Fibroblast of skin of scalp (primary cell): ENCODE measurements at places on chromosomes 3 and 15.

GRCh38 chr3:40872258-40872920 lies 326.9 kb upstream of the CTNNB1 start:
- no peak for DNase-seq

DNA sequence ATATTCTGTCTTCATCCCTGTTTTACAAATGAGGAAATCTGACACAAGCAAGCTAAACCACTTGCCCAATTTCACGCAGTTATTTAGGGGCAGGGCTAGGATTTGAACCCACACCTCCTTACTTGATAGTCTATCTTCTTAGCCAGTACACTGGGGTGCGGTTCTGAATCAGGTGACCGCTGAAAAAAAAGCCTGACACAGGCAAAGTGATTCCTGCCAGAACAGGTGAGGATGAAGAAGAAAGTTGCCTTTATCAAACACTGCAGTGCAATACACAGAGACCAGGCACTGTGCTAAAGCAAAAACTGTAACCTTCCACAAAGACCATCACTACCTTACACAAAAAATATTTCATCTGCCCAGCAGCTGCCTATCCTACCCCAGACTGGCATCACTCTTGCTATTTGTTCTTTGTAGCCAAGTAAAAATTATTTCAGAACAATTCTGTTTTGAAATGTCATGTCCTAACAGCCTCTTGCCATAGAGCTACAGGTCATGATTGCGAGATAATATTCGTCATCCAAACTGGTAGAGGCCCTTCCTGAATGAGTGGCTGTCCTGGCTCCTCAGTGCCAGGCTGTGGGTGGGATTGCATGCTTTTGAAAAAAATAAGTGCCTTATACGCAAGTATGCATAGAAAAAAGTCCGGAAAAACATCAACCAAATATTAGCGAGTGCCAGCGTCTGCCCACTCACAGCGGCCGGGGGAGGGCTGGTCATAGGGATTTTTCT lies 142.3 kb upstream of the TPM1 start:
- DNase-seq: no peak

GRCh38 chr15:75817138-75817935 lies 25.9 kb upstream of the UBE2Q2 start:
- DNase-seq: peak; percentile 27

GRCh38 chr15:88568589-88568988 lies 22.1 kb upstream of the DET1 start:
- peak; percentile 61 for DNase-seq

GRCh38 chr3:130414457-130414856 lies 69.0 kb downstream of the COL6A5 start:
- DNase-seq: no peak

DNA sequence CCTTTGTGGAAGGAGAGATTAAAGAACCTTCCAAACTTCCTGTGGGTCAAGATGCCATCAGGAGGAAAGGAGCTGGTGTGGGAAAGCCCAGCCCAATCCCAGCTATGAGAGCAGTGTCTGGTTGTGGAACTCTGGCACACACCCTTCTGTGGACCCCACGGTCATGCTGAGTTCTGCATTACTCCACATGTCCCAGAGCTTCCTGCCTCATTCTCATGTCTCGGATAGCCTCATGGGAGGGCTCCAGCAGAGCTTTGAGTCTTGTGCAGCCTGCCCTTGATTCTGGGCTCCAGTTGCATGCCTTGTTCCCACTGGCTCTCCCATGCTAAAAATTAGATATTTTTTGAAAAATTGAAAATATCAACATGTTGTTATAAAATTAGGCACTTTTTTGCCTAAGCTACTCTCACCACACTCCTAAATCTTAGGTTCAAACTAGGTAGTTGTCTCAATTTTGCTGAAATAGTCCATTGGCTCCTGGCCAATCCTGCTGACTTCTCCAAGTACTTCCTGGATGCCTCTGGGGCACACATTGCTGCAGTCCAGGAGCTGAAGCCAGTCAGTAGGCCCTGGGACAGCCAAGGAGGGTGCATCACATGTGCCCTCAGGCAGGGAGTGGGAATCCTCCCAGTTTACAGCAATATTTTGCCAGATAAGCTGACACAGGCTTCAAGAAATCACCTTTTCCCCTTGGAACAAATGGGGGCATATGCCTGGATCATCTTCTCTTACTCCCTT lies 144.3 kb downstream of the EEFSEC start:
- DNase-seq: peak; percentile 36
